ENCODE measurements at places on chromosomes 5 and 9.

- DNase-seq, result peak; percentile 27
Observed at GRCh38 chr5:159021901-159022556, 77.7 kb downstream of the EBF1 start.

DNA sequence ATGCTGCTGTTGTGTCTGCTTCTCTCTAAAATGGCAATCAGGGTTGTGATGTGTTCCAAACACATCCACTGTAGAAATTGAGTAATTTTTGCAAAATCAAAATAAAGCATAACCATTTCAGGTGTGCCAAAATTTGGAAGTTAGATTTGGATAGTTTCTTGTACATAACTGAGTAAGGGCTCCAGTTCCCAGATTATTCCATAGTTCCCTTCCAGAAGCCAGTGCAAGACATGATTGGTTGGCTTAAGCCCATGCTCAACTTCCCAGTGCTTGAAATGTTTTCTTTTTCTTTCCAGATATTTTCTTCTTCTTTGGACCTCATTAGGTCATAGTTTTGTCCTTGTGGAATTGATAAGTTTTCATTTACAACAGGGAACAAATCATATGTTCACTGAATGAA lies 64.2 kb downstream of the SNCAIP start:
- no peak for DNase-seq

- DNase-seq, result no peak
Observed at GRCh38 chr5:1108865-1109174, 3.0 kb downstream of the SLC12A7 start.

DNA sequence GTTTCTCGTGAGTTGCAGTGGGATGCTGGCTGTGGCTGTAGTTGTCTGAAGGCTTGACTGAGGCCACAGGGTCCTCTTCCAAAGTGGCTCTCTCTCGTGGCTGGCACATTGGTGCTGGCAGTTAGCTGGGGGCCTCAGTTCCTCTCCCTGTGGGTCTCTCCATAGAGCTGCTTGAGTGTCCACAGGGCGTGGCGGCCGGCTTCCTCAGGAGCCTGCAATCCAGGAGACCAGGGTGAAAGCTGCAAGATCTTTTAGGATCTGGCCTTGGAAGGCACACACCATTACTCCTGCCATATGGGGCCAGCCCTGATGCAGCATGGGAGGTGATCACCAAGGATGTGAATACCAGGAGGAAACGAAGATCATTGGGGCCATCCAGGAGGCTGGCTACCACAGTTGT lies 41.1 kb downstream of the ANKRD33B start:
- no peak for DNase-seq

DNA sequence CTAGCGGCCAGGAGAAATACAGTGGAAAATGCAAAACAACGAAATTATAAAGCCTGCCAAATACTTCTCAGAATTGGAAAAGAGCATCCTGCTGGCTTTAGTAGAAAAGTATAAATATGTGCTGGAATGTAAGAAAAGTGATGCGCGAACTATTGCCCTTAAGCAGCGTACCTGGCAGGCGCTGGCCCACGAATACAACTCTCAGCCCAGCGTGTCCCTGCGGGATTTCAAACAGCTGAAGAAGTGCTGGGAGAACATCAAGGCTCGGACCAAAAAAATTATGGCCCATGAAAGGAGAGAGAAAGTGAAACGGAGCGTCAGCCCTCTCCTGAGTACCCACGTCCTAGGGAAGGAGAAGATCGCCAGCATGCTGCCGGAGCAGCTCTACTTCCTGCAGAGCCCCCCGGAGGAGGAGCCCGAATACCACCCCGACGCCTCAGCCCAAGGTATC lies 15.0 kb downstream of the MSANTD3 start:
- no peak for DNase-seq

- no peak for DNase-seq
Observed at GRCh38 chr5:169910393-169910792, 69.9 kb downstream of the INSYN2B start.

DNA sequence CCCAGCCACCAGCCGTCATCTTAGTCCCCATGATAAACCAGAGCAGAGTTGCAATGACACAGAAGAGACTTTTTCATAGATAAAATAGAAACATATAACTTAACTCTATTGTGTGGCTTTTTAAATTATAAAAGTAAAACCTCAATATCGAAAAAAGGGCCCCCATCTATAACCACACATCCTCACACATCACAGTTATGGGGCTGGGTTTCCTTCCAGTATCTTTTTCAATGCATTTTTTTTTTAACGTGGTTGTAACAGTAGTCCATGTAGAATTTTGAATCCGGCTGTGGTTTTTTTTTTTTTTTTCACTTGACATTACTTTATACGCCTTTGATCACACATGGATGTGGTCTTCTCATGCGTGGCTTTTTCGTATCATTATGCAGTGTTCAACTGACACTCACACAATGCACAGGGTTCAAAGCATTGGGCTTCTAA lies 77.4 kb downstream of the CFAP77 start:
- DNase-seq, result no peak

DNA sequence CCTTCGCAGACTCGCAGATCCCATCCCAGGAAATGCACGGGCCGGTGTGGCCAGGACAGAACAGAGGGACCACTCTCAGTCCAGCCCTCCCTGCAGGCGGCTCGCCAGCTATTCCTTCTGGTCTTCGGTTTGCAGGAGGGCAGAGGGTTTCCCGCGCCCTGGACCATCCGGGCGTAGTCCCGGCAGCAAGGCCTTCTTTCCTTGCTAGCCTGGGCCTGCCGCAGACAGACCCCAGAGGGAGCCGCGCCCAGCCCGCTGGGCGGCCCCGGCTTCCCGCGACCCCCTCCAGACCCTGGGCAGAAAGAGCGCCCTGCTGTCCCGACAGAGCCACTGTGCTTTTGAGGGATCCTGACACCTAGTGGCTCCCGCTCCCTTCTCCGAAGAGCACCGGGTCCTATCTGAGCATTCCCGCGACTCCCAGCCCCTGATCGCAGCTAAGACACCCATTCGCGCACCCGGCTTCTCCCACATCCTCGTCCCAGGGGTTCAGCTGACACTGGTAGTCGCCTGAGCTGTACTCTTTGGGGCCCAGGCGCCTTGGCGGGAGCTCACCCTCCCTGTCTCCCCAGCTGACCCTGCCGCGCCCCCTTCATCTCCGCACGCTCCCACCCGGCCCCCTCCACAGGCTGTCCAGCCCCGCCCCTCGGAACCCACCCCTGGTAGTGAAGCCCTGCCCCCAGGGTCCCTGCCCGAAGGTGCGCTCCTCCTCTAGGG lies 1.1 kb downstream of the CFAP90 start:
- no peak for DNase-seq

- no peak for DNase-seq
Observed at GRCh38 chr5:153187503-153187902, 303.0 kb upstream of the GRIA1 start.

DNA sequence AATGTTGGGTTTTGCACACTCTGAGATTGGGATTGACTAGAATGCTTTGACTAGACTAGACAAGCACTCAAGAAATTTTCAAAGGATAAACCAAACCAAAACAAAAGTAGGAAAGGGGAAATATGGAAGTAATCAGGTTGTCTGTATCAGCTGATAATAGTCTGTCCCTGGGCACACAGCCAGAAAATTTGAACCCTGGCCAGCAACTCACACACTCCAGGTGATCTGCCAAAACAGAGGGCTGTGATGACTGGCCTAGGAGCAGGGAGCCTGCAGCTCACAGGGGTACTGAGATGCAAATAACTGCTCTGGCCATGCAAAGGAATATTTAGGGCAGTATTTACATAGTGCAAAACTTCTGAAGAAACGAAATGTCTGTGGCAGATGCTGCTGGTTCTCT lies 112.3 kb upstream of the SMIM23 start:
- DNase-seq, result no peak

GRCh38 chr5:158313027-158313732 lies 454.2 kb upstream of the CLINT1 start:
- DNase-seq, result no peak

DNA sequence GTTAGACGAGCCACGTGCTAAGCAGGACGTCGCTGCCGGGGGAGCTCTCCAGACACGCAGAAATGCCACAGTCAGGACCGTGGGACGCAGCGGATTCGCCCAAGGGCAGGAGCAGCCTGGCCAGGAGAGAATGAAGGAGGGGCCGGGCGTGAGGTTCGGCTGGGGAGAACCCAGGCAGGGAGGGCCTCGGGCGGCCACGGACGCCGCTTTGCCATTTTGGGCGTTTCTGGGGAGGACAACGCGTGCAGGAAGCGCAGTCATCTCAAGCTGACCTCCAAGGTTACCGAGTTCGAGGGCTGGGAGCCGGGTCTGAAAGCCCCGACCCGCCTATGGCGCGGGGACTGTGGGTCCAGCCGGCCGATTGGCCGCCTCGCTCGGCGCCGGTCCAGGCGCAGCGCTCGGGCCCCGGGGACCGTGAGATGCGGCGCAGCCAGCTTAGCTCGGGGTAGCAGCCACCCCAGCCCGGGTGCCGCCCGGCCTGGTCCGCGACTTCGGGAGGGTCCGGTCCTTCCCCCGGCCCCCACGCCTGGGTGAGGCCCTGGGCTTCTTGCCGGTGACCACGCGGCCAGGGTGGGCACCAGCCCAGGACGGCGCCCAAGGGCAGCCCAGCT lies 760 bp upstream of the MAN1B1 start:
- DNase-seq, result peak; percentile 76

All from pancreas (tissue), 10 donors.